ENCODE measurements at places on chromosomes 5 and 9.

DNA sequence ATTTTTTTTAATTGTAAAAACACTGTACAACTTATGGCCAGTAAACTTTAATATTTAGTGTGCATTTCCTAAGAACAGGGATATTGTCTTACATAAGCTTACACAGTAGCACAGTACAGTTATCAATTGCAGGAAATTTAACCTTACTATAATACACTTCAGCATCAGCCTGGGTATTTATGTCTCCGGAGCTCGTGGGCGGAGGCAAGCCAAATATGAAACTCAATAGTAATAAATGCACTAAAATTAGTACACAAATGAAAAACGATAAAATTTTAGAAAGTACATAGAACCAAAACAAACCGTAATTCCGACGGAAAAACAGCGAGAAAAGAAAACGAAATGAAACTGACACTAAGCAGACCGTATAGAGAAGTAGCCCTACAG is 91.2 kb downstream of the ANXA2R start:
- DNase-seq: no peak

DNA sequence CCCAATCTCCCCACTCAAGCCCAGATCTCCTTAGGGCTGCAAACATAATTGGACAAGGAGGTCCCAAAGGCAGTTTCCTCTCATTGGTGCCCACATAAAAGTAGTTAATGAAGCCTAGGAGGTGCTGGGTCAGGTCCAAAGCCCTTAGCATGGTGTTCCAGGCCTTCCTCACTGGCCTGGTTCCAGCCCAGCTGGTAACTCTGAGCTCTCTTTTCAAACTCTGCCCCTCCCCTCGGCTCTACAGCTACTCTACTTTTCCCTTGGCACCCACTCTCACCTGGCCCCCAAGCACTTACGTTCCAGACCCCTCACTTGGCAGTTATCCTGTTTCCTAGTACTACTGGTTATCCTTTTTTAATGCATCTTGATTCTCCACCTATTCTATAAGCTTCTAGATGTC is 9.9 kb downstream of the SEPTIN8 start:
- DNase-seq: peak; percentile 47

GRCh38 chr5:95870105-95870672 is 47.7 kb upstream of the GLRX start:
- DNase-seq: no peak

DNA sequence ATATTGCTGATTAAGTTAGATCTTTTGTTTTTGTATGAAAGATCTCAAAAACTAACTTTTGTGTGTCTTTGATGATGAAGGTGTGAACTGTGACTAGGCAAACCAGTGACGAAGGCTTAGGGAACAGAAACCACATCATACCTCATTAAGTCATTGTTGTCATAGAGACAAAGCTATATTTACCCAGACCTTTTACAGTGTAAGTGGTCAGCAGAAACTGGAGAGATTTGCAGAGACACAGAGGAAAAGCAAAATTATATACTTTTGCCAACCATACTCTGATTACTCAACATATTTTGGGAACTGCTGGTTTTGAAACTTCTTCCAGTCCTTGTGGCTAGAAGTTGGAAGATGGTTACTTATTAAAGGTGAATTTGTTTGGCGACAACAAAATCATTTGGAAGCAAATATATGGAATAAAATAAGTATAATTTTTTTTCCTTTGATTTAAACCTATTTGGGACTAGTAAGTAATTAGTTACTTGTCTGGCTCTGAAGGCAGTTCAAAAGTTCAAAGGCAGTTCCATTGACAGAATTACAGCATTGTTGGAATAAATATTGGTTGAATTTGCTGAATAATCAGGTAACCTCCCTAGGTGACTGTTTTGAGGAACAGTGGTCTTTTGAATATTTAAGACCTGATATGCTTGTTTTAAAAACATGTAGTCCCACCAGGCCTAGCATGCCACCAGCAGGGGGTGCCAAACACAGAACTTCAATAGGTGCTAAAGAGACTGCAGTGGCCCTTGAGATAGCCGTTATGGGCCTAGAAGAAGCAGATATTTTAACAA is 103.8 kb downstream of the RPS23 start:
- DNase-seq: no peak

DNA sequence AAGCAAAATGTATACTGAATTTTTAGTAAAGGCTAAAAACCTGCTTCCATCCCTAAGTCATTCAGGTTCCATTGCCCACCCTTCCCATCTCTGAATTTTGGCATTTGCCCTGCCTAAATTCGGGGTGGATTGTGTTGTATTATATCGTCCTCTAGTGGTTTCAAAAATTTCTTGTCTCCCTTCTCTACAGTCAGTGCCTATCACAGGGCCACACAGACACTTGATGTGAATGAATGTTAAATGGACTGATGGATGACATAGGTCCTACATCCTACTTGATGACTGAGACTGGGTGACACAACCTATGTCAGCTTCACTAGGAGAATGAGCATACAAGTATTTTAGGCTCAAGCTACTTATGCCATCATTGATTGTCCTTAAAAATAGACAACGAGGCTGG is 45.6 kb upstream of the SLC30A5 start:
- no peak for DNase-seq

DNA sequence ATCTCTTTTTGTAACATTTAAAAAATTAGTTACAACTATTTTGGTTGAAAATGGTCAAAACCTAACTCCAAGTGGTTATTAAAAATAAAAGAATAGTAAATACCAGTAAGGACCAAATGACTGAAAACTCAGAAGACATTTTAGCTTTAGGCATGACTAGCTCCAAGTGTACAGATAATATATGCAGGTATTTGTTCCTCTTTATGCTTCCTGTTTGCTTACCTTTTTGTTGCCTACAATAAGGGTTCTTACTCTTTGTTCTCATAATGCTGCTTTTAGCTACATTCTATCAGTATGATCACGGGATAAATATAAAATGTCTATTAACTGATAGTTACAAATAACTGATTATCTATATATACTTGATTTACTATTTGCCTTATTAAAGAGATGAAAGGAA is 259.6 kb downstream of the CDH12 start:
- no peak for DNase-seq

DNA sequence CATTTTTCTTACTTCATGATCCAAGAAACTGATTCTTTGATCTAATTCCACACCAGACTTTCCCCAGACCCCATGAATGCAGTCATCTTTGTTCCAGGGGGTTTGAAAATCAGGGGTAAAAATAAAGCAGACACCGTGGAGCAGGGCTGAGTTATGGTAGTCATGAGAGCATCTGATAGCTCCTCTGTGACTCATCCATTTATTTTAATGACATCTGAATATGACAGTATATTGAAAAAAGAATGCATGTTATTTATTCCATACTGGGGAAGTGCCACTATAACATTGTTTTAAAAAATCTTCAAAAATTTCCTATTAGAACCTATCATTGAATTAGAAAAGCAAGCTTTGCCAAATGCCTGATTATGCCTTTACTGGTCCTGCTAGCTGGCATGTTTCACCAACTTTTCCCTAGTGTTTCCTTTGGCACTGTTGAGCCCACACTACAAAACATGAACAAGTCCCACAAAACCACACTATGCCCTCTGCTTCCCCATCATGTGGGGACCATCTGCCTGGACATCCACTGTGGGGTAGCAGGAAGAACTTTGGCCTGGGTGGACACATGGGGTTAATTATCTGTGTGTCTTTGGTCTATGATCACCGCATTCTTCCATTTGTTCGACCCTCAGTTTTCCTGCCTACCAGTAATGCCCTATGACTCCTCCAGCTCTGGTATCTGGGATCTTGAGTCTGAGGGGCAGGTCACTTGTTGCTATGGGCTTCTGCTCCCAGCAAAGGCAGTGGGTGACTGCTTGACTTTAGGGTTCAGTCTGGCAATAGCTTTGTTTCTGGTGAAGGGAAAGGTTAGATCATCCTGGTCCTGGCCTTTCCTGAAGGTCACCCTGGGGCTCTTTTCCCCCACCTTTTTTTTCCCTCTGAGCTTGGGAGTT is 82.7 kb upstream of the PANK3 start:
- no peak for DNase-seq

Data from hypothalamus (tissue), 51 donors.